ENCODE measurements at places on chromosomes 12 and 14.

DNA sequence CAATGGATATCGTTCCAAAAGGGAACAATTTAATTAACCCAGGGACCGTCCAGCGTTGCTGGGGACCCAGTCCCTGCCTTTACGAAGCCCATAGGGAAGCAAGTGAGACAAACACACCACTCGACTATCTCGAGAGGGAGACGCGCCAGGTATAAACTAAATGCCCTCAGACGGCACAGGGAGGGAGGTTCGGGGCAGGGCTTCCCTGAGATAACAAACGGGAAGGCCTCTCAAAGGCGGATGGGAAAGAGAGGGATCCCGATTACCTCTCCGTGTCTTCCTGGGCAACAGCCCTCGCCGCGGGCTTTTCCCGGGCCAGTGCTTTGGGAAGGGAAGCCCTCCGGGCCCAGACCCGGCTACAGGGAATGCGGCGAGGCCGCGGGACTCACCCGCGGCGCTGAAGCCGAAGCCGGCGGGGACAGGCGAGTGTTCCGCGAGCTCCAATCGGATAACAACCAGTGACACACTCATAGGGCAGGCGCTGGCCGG lies 390 bp downstream of the BRAP start:
- DNase-seq, result no peak

DNA sequence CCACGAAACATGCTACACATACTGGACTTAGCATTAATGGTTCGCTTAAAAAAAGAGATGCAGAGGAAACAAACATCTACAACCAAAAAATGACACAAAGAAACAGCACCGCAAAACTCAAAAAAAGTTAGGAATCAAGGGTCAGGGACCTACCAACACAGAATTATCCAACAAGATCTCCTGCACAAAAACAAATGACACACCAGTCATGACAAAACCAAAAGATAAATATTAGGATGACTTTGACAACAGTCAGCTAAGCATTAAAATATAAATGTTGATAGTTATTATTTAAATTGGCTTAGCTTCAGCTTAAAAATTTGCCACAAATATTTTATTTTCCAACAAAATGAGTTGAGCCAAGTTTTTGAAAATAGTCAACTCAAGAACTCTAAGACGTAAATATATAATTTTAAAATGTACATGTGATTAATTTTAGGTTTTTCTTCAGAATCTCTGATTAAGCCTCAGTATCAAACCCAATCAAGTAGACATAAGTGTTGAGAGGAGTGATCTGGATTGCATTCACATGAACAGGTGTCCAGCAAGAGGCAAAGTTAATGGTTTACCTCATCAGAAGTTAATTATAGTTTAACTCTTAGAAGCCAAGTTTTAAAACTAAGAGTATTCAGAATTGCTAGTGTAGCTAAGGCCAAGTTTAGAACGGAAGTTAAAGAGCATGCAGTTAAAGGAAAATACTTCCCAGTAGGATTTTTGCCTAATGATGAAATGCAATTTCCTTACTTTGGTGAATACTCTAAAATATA lies 79.9 kb downstream of the HEATR5A start:
- DNase-seq, result no peak

GRCh38 chr12:15700595-15700994 lies 88.6 kb downstream of the EPS8 start:
- DNase-seq, result peak; percentile 82

- peak; percentile 66 for DNase-seq
Measured at GRCh38 chr12:48183091-48183875, at the start of gene CCDC184. Gene CCDC184, plus strand, starts transcription at chr12:48183644. Its CDS starts 479 bp downstream, at chr12:48184123.

DNA sequence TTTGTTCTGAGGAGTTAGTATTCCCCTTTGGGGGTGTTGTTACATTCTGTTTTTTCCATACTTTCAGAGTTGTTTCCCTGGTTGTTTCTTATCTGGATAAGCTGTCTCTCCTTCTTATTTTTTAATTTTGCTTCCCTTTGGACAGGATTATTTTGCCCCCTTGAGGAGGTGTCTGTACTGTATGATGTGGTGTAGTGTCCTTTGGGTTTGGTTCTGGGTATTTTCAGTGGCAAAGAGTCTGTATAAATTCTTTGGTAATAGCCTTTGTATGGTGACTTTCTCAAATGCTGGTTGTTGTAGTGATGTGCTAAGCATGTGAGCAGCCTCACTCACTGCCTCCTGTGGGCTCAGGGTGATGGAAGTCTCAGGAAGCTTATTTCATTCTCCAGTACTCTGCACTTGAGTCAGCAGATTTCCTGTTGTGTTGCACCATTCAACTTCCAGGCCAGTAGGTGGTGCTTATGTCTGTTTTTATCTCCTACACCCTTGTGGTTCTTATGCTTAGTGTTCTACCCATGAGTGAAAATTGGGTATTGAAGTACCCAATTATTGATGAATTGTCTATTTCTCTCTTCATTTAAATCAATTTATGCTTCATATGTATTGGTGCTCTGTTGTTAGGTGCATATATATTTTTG lies 103.3 kb upstream of the PMCH start:
- DNase-seq, result peak; percentile 65

DNA sequence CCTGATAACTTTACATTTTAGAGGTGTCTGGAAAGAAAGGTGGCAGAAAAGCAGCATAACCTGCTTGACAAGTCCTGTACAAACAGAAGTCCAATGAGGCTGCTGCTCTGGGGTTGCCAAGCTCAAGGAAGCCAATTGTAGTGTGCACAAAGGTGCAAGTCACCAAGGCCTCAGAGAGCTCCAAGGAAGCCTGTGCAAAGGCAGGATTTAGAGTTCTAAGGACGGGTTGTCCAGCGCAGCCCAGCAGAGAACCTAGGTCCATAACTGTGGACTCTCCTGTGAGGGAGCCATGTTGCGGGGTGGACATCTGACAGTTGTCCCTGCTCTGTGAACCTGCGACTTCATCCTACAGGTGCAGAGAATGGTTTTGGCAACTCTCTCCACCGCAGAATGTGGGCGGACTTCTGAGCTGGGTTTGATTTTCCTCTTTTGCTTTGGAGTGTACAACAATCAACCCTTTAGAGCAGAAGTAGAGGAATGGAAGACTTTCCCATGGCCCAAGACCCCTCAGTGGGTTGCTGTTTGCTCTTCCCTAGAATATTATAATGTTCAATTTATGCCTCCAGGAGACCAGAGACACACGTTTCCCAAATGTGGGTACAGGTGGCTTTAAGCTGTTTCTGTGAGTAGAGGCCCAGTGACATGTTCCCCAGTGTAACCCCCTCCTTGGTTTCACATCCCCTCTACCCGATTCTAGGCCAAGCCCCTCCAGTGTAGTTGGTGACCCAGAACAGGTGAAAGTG lies 81.0 kb downstream of the ETV6 start:
- no peak for DNase-seq

DNA sequence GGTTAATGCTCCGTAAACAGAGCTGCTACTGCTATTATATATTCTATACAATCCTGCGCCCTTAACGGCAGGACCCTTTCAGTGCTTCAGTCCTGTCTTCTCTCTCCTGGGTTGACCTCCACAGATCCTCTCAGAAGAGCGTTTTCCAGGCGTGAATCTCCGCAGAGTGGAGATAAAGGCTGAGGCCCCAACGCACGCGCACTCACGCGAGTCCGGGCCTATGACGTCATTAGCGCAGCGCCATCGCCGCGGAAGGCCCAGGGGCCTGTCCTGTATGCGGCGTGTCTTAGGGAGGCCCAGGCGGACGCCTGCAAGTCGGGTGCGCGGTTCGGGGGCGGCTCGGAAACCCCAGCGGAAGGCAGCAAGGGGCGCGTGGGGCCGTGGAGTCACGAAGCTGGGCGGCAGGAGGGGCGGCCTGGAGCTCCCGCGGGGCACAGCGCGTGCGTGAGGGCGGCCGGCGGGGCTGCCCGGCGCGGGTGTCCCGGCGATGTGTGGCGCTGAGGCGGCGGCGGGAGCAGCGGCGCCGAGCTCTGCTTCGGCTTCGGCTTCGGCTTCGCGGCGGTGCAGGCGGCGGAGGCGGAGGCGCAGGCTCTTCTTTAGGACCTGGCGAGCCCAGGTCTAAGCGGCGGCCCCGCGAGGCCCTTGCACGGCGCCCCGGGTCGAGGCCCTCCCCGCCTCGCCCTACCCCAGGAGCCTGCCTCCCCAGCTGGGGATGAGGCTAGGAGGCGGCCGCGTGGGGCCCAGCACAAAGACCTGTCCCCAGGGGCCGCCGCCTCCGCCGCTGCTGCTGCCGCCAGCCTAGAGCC lies at the start of gene MAPKAPK5:
Gene MAPKAPK5 (plus strand): TSS at position 479 of the 806 bp plus-strand sequence. CDS start 506 bp downstream, outside the sequence.
- peak; percentile 92 for DNase-seq

GRCh38 chr14:96097752-96098151 lies 58.6 kb downstream of the C14orf132 start:
- no peak for DNase-seq

DNA sequence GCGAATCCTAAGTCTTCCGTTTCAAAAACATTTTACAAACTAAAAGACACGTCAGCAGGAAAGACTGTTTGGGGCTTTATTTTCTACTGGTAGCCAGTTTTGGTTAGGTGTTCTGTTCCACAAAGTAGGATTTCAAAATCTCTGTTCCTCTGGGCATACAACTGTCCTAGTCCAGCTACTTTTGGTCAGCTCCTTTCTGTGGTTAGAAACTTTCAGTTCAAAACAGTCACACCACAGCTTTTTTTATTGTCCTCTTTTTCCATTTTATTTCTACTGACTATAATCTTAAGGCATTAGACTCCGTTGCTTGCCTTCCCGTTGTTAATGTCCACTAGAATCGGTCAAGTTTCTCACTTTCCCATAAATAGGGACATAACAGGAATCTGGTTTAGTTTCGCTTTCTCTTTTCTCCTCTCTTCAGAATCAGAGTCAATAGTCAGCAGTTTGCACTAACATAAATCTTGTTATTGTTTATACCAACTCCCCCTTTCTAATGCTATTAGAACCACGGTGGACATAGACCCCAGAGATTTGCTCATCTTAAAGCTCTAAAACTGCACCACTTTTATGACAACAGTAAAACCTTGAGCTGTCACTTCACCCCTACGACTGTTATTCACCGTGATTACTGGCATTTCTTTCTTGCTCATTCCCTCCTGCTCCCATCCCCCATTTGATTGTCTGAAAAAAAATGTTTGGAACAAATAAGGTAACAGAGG lies 41.5 kb upstream of the NPAS3 start:
- DNase-seq, result peak; percentile 4

- no peak for DNase-seq
Measured at GRCh38 chr12:111870706-111871105, 28.7 kb downstream of the MAPKAPK5 start.

GRCh38 chr12:113776536-113776935 lies 189.6 kb downstream of the RBM19 start:
- DNase-seq, result no peak

- no peak for DNase-seq
Measured at GRCh38 chr14:31950764-31951637, 126.1 kb upstream of the ARHGAP5 start.

DNA sequence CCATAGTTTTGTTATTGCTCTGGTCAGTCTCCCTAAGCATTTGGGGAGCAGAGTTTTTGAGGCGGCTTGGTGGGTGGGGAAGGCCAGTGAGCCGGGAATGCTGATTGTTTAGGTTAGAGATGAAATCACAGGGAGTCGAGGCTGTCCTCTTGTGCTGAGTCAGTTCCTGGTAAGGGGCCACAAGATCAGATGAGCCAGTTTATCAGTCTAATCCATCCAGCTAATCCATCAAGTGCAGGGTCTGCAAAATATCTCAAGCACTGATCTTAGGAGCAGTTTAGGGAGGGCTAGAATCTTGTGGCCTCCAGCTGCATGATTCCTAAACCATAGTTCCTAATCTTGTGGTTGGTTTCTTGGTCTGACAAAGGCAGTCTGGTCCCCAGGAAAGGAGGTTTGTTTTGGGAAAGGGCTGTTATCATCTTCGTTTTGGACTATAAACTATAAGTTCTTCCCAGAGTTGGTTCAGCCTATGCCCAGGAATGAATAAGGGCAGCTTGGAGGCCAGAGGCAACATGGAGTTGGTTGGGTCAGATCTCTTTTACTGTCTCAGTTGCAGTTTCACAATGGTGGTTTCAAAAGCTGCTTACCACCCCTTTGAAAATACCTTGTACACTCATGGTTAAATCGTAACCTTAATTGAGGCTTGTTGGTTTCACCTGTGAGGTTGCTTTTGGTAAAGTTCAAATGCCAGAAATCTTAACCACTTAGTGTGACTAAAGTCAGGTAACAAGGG lies 33.6 kb upstream of the HIGD1C start:
- DNase-seq, result no peak

DNA sequence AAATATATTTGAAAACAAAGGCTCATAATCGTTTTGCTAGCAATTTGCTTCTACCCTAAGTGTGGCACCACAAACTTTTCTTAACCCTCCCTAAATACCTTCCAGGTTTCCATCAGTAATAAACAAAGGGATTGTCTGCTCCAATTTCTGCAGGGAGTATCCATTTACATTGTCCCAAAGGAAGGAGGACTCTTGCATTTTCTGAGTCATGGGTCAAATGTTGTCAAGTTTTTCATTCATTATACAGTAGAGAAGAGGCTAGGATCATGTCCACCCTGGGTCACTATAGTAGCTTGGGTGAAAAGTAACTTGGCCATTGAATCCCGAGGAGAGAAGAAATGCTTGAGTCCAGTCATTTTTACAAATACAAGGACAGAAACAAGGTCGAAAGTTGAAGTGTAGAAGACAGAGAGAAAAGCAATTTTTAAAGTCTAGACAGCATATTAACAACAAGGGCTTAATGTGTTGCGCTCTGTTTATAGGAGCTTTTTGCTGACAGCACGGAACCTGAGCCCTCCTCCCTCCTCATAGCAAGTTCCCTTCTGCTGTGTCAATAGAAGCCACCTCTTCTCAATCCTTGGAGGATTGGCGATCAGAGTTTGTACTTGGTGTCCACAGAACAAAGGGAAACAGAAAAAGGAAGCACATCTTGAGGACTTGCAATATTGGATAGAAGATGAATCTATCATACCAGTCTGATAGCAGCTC lies 53.1 kb downstream of the TMEM30B start:
- no peak for DNase-seq

DNA sequence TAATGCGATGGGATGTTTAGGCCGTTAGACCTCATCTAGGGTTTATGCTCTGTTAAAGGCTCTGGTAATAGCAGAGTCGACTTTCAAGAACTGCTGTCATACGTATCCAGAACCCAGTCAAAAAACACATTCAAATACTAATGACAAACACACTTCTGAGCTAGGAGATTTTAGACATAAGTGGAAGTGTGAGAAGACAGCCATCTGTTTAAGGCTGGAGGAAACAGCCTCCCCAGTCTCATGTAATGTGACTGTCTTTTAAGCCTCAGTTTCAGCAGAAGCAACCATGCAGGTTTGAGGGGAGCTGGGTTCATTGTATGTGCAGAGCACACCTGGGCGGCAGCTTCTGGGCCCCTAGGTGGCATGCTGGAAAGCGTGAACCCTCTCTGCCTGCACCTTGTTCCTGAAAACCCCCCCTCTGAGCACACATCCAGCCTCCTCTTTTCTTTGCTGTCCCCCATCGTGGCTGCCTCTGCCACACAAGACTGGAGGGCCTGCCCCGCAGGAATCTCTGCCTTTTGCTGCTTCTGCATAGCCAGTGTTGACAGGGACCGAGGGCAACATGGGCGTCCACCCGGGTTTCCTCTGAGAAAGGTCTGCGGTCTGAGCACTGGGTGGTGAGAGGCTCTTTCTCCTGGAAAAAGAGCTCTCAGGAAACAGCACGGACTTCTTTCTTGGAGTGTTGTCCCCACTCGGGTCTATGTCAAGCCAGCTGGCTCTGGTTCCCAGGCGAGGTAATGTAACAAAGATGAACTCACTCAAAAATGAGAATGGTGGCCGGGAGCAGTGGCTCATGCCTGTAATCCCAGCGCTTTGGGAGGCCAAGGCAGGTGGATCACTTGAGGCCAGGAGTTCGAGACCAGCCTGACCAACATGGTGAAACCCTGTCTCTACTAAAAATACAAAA lies 11.6 kb downstream of the WNT5B start:
- no peak for DNase-seq

GRCh38 chr12:132327336-132328171 lies 1.8 kb downstream of the GALNT9 start:
- peak; percentile 88 for DNase-seq
